Activated T-cell treated with anti-CD3 and anti-CD28 coated beads, Interleukin-2, amount 50 U/mL, for 4 hours (primary cell): ENCODE measurements at places on chromosomes 3 and 15. TPM values are rescaled to one million over a fixed set of nuclear protein-coding genes. Genes with fewer than 3 reads are reported as not detected.

DNA sequence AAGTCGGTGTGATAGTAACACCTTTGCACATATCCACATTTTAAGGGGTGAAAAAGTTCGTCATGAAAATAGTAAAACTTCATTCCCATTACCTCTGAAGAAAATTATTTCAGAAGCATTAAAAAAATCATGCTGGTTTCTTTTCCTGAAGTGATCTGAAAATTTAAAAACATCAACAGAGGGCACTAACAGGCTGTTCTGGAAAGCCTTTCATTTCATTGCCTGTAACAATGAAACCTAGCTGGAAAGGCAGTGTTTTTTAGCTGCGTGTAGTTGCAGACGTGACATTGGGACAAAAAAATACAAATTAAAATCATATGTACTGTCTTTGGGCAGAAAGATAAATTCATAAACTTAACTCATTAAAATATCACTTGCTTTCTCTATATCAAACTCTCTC lies 993.8 kb downstream of the GBE1 start:
- no peak for DNase-seq

- DNase-seq, result no peak
Observed at GRCh38 chr3:178436773-178437172, 99.5 kb upstream of the KCNMB2 start.

GRCh38 chr3:111695636-111696117 lies 100.5 kb upstream of the ZBED2 start:
- no peak for DNase-seq

DNA sequence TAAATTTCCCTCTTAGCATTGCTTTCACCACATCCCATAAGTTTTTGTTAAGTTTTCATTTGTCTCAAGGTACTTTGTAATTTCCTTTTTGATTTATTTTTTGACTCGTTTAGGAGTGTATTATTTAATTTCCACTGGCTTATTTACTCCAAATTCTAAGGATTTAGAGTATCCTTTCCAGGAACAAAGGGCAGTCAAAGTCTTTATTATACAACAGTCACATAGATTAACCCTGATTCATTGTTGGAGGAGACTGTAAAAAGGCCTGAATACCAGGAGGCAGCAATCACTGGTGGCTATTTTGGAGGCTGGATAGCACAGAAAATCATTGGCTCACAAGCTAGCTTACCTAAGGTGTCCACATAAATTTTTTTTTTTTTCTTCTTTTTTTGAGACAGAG lies 39.9 kb downstream of the OIP5 start:
- no peak for DNase-seq

- DNase-seq, result no peak
Observed at GRCh38 chr3:171416061-171416460, 44.1 kb downstream of the TNIK start.

DNA sequence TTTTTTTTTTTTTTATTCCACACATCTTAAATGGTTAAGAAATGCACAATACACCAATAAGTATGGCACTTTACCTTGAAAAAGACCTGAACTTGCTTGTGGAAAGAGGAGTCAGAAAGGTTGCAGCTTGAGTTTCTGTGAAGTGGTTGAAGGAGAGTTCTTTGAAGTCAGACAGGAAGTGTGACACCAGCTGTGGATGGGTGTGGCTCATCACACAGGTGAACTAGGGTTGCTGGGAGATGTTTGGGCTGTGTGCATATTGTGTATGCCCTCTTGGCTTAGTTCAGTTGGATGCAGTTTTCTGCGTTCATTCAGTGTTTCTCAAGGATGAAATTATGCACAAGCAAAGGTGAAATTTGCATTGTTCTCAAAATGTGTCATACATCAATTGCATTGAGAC lies 6.3 kb downstream of the AEN start:
- DNase-seq, result peak; percentile 54

GRCh38 chr3:24519368-24520100 lies 24.9 kb upstream of the THRB start:
- DNase-seq, result no peak

C3orf22 gene
- not detected for total RNA-seq

NDUFAF3 gene
- total RNA-seq, result 147 TPM

PLSCR4 gene
- not detected for total RNA-seq

FILIP1L gene
- total RNA-seq, result 0.28 TPM

REC114 gene
- not detected for total RNA-seq
